ENCODE measurements at places on chromosomes 6 and 20.

GRCh38 chr20:1001911-1002681 lies at the start of gene RSPO4:
RSPO4 (minus strand) TSS chr20:1002311; CDS start chr20:1002164, 147 bp downstream.
- DNase-seq = no peak

- no peak for DNase-seq
These were observed 66.4 kb downstream of the TRERF1 start for GRCh38 chr6:42385339-42385738.

DNA sequence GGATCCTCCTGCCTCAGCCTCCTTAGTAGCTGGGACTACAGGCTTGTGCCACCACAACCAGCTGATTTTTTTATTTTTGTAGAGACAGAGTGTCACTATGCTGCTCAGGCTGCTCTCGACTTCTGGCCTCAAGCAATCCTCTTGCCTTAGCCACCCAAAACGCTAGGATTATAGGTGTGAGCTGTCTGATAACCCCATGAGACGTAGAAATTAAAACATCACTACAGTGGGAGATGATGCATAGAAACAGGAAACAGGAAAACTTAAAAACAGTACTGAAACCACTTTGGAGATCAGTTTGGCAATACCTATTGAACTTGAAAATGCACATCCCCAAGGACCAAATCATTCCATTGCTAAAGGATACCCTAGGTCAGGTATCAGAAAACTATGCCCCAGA lies 10.8 kb downstream of the SENP6 start:
- no peak for DNase-seq

DNA sequence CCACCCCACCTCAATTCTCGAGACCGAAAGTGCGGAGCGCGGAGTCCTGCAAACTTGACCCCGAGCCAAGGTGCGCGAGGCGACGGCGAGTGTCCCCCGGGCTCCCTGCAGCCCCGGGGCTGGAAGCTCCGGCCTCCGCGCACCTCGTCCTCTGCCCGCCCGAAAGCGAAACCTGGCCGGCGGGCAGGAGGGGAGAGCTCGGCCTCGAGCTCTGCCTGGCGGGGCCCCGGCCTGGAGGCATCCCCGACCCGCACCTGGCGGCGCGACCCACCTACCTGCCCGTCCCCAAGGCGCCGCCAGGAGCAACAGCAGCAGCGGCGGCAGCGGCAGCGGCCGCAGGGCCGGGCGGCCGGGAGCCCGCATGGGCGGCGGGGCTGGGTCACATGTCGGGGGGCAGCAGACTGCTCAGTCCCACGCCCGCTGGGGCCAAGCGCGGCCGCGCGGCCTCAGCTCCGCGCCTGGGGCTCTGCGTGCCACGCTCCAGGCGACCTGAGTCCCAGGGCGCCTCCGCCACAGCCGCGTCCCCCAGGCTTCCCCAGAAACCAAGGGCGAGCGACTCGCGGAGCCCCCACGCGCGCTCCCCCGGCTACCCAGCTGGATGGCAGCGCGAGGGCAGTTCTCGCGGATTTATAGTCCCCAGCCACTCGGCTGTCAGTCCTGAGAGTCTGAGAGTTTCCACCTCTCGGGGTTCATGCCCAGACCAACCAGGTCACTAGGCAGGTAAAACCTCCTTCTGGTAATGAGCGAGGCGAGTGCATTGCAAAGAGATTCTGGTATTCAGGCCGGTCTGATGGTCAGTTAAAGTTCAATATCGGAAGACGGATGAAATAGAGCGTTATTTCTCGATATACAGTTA lies at the start of gene IL20RA:
IL20RA (minus strand) TSS at position 600 of the 856 bp plus-strand sequence; CDS start at position 363, 237 bp downstream.
- peak; percentile 21 for DNase-seq

- no peak for DNase-seq
These were observed 49.1 kb downstream of the FAM120B start for GRCh38 chr6:170355661-170356060.

- DNase-seq = no peak
These were observed 12.5 kb downstream of the SIRT5 start for GRCh38 chr6:13586603-13587542.

DNA sequence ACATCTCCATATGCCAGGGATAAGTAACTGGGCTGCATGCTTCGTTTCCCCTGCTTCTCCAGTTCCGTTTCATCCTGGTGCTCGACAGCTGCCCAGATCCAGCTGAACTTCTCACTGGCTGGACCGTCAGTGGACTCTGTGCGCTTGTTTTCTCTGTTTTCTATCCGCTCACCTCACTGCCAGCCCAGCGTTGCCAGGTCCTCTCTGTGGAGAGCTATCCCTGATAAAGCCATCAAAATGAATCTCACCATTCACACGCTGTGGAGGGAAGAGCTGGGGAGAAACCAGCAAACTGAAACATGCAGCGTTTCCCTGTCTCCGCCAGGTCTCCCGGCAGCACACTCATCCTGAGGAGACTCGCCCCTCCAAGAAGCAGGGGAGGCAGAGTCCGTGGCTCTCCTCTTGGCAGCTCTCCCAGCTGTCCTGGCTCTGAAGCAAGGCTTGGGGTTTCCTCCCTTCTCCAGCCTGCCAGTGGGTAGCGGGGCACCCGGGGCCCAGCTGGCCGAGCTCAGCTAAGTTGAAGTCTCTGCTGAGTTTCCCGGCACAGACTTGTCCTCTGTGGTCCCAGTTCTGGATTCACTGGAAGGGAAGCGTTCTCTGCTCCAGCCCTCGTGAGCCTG lies 160.9 kb downstream of the DTNBP1 start:
- no peak for DNase-seq
